ENCODE measurements at places on chromosomes 3 and 15.

DNA sequence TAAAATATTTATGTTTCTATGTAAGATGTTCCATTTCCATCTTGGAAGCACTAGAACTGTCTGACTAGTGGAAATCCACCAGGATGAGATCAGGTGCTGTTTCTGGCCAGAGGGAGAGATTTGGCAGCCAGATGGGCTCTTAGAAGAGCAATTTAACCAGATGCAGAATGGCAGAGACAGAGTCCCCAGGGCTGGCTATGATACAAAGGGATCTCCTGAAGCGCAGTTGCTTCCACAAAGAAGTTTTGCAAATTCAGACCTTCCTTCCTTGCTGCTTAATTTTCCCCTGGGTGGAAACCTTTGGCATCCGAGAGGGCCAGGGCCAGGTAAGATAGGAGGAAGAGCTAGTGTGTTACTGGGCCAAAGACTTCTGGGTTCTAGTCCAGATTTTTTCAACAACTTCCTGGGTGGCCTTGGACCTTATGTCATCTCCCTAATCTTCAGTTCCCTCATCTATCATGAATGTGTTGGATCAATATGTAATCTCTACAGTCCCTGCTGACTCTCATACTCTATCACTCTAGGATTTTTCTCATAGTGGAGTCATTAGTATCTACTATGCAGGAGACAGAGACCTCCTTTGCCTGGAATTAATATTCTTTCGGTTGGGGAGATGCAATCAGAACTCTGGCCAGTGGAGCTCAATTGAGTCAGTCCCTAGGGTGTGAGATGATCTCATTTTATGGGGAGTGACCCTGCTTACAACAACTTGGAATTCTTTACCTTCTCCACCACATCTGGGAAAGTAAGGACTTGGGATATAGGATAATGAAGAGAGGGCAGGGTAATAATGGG is 41.1 kb upstream of the NDUFB4 start:
- no peak for DNase-seq

DNA sequence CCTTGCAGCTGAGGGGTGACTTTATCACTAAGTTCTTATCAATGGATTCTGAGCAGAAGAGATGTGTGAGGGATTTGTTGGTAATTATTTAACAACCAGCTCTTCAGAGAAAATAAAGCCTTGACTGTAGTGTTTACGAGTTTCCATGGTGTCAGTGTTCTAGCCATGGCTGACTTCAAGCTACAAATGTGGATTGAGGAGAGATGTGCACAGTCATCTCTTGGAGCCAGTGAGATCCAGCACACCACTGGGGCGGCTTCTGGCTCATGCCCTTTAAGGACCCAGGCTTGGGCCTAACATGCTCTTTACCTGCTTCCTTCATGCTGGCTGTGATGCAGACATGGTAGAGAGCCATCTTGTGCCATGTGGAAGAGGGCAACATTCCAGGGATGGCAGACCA is 145.6 kb upstream of the MRPS22 start:
- no peak for DNase-seq

- DNase-seq, result no peak
Measured at GRCh38 chr3:34198309-34198708, 399.9 kb downstream of the PDCD6IP start.

GRCh38 chr15:95590533-95591044 is 739.9 kb upstream of the NR2F2 start:
- no peak for DNase-seq

GRCh38 chr15:69648212-69648611 is 195.6 kb downstream of the RPLP1 start:
- DNase-seq, result no peak

DNA sequence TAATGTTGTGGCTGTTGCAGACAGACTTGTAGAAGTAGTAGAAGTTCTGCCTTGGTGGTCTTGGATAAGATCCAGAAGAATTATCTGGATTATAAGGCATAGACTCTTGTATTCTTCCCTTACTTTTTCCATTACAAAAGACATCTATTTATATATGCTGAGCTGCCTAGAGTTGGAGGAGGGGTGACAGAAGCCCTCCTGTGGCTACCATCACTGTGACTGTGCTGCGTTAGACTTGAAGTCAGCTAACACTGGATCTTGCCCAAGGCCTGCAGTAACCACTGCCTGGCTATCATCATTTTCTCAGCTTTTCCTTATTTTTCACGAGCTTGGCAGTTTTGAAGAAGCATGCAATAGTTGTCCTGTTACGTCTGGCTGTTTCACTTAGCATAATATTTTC is 684.8 kb upstream of the BCHE start:
- no peak for DNase-seq

DNA sequence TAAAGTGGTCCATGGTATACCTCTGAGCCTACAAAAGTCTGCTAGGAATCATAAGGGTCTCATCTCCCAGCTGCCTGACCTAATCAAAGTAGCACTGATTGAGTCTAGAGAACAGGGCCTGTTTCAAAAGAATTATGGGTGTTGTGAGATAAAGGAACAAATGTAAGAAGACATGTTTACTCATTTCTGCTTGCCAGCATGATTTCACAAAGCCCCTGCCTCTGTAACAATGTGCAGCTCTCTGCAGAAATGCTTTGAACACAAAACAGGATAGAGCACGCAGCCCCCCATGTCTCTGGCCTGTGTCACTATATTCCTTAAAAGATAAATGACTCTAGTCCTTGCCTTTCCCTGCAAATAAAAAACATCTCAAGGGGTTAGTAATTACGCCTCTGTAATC is 94.7 kb upstream of the IGSF10 start:
- DNase-seq, result no peak

DNA sequence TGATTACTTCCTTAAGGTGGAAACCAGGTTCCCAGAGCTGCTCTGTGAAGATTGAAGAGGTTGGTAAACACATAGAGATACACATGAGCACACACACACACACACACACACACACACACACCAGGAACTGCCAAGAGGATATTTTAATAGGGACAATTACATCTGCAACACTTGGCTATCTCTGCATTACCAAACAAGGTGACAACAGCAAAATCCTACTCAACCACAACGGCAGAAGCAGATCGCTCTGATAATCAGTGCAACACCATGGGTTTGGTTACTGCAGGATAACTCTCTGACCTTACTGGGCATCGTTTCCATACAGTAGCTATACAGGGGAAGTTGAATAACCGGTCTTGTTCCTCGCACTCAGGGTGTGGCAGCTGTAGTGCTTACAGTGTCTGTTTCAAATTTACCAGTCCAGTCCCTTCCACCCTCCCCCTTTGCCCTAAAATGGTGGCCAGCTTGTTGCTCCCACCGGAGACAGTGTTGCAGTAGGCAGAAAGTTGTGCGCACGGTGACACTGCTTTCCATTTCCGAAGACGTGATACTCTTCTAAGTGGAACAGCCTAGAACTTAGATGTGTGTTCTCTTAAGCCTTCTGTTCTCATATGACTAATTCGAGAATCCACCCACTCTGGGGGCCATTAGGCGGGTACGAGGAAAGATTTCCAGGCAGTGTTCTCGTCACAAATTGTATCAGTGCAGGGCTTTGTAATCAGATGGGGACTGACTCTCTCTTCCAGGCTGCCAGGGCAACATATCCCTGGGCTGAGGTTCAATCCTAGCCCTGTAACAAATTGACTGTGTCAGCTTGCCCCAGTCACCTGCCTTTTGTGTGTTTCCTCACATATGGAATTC is 176.2 kb downstream of the P3H2 start:
- DNase-seq, result no peak

DNA sequence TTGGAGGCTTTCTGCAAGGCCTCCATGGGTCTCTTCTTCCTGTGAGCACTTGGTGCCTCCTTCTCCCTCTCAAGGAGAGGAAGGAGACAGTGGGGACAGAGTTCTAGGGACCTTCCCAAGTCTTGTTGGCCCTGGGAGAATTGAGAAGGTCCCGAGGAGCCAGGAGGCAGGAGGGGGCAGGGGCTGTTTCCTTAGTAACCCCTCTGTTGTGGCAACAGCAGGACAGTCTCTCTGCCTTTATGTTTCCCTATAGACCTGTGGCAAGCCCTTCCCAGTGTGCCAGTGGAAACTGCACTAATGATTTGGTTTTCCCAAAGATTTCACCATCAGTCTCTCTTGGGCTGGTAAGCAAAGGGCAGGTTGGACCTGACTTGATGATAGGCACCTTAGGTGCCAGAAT is 87.8 kb upstream of the GALNT15 start:
- DNase-seq, result no peak

DNA sequence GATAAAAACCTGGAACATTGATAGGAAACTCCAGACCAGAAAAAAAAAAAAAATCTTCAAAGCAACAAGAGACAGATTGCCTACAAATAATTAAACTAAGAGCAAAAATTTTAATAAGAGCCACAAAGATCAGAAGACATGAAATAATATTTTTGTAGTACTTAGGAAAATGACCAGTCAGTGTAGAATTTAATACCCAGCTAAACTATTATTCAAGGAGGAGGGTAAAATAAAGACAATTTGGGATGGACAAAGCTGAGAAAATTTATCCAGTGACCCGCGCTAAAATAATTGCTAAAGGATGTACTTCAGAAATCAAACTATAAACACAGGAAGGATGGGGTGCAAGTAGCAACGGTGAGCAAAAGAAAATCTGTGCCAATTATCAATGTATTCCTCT is 133.2 kb downstream of the AQP9 start:
- DNase-seq, result no peak

- no peak for DNase-seq
Measured at GRCh38 chr3:25478964-25479726, 51.1 kb downstream of the RARB start.

GRCh38 chr15:39640665-39641064 is 59.8 kb downstream of the THBS1 start:
- DNase-seq, result no peak

DNA sequence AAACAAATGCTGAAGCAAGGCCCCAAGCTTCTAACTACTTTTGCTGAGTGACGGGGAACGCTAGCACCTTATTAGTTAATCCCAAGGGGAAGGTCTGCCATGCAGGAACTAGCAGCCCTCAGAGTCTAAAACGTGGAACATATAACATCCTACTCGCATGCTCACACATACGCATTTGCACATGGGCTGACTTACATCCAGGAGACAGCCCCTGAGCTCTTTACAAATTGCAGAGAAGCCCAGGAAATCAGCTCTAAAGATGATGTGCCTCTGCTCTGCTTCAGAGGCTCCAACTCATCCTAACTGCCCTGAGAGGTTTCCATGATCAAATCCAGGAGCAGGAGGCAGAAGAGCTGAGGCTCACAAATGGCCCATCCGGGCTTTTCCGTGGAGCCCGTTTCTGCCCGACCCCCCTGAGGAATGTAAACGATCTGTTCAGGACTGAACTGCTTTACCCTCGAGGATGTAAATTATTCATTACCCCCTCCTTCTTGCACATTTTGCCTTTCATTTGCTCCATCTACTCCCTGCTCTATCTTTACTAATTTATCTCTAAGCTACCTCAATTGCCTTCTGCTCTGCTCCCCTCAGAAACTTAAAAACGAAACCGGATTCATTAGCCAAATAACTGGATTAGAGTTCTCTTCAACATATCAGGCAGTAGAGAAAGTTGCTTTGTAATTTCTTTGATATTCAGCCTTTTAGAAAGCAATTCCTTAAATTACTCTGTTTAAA is 141.9 kb upstream of the CCDC54 start:
- DNase-seq, result no peak

GRCh38 chr3:69080233-69080920 is at the start of gene UBA3:
TSS of gene UBA3 (minus strand) at chr3:69080365. CDS start at chr3:69080353, 12 bp downstream.
- DNase-seq, result peak; percentile 73

DNA sequence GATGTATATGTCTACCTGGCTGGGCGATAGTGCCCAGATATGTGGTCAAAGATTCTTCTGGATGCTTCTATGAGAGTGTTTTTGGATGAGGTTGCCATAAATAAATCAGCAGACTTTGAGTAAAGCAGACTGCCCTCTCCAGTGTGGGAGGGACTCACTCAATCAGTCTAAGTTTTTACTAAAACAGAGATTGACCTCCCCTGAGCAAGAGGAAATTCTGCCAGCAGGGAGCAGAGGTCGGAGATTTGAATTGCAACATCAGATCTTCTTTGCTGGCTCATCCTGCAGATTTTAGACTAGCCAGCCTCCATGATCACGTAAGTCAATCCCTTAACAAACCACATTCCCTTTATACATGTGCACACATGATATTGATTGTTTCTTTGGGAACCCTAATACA is 300.9 kb downstream of the MCTP2 start:
- no peak for DNase-seq

DNA sequence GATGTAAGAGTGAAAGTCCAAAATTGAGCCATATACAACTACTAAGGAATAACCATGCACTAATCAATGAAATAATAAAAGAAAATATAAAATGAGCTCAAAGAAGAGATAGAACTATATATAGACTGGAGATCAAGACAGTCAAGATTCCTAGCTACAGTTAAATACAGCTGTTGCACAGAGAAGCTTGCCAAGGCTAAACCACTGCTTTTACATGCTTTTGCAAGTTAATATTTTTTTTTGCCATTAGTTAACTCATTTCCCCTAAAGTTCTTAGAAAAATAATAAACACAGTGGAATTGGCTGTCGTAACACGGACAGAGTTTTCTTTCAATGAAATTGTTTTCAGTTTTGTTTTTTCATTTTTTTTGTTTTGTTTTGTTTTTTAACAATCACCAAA is 123.0 kb downstream of the VGLL3 start:
- no peak for DNase-seq

DNA sequence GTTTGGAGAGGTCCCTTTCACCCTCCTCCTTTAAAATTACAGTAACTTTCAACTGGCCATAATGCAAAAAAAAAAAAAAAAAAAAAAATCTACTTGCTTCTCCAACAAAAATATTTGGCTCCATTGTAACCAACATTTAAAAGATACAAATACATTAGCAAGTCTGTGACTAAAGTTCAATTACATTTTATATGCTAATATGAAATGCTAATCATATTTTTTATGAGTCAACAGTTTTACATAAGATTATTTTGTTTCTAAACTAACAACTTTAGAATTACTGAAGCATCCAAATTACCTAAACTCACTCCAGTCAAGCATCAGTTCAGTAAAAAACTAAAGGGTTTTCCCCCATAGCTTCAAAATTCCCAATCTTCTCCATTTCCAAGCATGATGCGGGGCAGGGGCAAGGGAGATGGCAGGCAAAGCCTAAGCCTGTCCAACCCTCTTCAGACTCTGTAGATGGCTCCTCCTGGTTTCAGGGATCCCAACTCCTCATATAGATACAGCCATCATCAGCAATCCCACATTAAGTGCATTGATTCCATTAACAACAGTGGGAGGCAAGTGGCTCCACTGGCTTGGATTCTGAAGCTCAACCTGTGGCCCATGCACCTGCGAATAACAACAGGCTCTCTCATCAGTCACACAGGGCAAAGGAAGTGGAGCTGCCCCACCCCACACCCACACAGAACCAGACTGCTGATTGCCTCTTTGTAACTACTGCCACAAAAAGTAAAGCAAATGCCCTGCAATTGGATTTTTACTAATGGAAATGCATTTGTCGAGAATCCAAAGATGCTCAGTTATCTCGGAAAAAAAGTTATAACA is 15.0 kb downstream of the SFMBT1 start:
- DNase-seq, result no peak

All from activated CD8-positive, alpha-beta memory T cell treated with anti-CD3 and anti-CD28 coated beads for 48 hours (primary cell).